ENCODE measurements at places on chromosomes 2 and 18.

DNA sequence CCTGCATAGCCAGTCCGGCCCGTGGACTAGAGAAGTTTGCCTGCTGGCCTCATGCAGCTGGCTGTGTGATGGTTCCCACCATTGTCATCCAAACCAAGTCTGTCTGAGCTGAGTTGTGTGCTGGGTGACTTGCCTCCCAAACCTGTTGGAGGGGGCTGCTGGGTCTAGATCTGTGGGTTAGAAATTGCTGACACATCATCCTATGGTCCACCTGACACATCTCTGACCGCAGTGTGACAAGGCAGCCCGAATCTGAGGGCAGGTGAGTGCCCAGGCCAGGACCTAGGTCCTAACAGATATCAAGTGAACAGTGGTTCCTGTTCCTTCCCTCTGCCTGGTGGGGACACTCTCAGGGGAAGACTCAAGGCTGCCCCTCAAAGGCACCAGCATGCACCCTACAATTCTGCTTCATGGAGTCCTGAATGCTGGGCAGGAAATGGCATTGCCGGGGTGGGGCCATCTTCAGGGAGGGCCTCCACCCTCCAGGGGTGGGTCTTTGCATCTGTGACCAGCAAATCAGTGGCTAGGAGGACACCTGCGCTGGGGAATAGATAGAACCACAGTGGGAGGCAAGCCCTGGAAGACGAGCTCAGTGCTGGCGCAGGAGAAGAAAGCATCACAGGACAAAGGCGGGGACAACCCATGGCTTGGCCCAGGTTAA lies 117.9 kb upstream of the ID2 start:
- no peak for DNase-seq

- no peak for DNase-seq
Measured at GRCh38 chr18:10148189-10148929, 234.5 kb downstream of the VAPA start.

- no peak for DNase-seq
Measured at GRCh38 chr2:210546424-210547208, 9.8 kb upstream of the CPS1 start.

- no peak for DNase-seq
Measured at GRCh38 chr2:120396861-120397811, 51.2 kb downstream of the INHBB start.

DNA sequence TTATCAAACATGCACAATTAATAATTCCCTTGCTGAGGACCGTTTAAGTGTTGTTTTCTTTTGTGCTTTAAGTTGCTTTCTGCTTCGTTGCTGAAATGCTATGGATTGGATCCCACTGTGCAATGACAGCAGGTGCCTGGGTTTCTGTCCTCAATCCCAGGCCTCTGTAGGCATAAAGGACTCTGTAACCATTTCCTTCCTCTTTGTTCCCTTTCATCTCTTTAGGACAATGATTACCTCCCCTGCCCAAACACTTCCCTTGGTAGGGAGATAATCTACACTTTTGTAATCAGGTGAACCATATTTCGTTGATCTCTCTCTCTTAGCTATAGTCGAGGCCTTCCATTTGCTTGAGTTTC lies 58.6 kb upstream of the LYPD6B start:
- DNase-seq: no peak

DNA sequence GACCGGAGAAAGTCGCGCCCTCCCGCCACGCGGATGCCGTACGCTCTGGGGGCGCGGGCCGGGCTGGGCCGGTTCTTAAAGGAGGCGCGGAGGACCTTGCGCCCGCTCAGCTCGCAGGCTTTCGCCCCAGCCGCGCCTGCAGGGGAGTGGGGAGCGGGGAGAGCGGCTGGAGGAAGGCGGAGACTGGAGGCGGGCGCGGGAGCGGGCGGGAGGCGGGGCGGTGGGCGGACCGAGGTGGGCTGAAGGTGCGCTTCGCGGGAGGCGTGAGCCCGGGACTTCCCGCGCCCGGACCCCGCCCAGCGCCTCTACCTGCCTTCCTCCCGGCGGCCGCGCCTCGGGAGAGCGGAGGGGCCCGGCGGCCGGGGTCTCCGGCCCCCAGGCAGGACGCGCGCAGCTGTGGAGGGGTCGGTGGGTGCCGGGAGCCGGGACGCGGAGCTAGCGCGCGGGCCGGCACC lies at the start of gene ADRA2B:
Gene ADRA2B (minus strand): TSS at position 148 of the 455 bp plus-strand sequence. CDS start 422 bp downstream, outside the sequence.
- no peak for DNase-seq

DNA sequence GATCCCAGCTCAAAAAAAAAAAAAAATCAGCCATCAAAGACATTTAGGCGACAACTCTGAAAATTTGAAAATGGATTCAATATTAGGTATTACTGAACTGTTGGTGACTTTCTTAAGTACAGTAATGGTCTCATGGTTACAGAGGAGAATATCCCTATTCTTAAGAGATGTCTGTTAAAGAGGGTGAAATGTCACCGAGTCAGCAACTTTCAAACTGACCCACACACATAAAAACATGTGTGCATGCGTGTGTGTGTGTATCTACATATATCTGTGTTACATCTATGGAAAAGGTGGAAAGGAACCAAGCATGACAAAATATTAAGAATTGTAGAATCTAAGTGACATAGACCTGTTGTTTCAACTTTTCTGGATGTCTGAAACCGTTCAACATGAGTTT lies 41.6 kb upstream of the GLI2 start:
- no peak for DNase-seq

- no peak for DNase-seq
Measured at GRCh38 chr2:222976521-222977061, 75.4 kb upstream of the KCNE4 start.

DNA sequence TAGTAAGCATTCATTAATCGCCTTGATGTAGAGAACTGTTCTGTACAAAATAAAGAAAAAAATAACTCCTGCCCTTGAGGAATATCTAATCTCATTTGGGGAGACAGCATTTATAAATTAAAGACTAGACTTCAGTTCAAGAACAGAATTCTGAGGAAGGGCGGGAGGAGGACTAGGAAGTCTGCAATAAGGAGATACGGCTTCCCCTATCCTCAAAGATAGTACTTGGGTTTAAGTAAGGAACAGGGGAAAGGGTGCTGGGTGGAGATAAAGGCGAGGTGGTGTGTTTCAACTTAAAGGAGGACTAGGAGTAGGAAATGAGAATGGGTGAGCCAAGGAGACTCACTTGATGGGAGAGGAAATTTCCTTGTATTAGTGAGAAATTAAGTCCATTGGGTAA lies 121.9 kb upstream of the MSTN start:
- no peak for DNase-seq

- no peak for DNase-seq
Measured at GRCh38 chr2:56753182-56753581, 569.4 kb downstream of the CCDC85A start.

- DNase-seq: no peak
Measured at GRCh38 chr2:146123256-146123655, 1603.3 kb upstream of the ZEB2 start.

DNA sequence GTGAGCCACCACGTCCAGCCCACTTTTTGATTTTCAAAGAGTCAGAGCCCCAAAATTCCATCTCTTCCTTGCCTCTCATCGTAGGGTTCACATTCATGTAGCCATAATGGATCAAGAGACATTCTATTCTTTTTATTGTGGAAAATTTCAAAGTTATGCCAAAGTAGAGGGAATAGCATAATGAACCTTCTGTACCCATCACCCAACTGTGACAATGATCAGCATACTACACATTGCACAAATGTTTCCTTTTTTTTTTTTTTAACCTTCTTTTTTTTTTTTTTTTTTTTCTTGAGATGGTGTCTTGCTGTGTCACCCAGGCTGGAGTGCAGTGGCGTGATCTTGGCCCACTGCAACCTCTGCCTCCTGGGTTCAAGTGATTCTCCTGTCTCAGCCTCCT lies 162.4 kb downstream of the EML6 start:
- no peak for DNase-seq

DNA sequence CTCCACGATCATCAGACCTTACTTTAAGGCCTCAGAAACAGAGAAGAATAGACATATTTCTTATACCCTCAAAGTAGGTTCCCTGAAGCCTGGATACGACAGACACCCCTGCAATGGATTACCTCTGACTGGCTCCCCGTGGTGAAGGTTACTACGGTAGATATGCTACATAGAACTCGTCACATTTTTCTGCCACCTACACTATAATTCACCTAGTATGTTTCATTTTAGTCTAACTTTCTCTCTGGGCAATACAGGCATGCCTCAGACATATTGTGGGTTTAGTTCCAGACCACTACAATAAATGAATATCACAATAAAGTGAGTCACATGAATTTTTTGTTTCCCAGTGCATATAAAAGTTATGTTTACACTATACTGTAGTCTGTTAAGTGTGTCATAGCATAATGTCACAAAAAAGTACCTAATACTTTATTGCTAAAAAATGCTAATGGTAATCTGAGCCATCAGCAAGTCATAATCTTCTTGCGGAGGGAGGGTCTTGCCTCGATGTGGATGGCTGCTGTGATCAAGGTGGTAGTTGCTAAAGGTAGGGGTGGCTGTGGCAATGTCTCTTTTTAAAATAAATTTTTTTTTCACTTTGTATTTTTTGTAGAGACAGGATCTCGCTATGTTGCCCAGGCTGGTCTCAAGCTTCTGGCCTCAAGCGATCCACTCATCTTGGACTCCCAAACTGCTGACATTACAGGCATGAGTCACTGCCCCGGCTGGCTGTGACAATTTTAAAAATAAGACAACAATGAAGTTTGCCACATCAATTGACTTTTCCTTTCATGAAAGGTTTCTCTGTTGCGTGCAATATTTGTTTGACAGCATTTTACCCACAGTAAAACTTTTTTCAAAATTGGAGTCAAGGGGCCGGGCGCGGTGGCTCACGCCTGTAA lies 64.6 kb downstream of the TGIF1 start:
- DNase-seq: no peak

DNA sequence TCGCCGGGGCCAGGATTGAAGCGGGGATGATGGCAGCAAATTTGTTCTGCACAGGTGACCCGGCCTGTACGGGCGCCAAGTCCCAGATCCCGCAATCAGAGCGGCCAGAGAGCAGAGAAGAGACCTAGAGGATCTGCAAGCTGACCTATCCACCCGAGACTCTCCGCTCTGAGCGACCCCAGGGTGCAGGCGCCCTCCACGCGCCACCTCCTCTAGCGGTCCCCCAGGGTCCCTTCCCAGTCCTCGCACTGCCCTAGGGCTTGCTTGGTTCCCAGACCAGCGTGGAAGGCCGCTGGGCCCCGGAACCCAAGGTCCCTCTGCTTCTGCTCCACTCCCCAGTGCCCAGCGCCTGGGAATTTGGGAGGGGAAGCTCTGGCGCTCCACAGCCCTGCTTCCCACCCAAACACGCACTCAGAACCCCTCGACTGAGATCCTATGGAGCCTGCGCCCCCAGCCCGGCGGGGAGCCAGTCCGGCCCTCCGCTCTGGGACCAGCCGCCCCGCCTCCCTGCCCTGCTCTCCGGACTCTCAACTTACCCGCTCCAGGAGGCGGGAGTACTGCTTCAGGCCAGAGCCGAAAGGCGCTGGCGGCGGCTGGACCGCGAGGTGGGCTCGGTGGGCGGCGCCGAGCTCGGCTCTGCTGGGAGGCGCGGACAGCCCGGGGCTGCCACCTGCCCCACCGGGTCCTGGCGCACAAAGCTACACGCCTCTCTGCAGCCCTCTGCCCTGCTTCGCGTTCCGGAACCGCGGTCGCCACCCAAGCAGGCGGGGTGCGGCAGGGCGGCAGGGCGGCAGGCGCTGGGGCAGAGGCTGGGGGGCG lies 3.0 kb upstream of the SIX3 start:
- no peak for DNase-seq

DNA sequence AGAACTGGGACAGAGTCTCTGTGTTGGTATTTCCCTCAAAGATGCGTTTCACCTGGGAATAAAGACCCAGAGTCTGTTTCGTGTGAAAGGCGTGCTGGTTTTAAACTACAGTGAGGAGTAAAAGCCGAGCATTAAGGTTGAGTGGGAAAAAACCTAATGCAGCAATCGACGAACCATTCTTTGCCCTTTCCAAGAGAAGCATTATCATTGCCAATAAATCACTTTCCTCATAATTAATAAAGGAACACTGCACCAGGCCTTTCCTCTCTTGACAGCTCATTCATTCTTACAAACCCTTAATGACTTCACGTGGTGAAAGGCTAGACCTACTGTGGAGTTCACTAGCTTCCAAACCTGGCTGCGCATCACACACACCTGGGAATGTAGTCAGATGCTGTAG lies 896 bp upstream of the SLC8A1 start:
- no peak for DNase-seq

- no peak for DNase-seq
Measured at GRCh38 chr2:231288590-231288989, 90.2 kb downstream of the ARMC9 start.

DNA sequence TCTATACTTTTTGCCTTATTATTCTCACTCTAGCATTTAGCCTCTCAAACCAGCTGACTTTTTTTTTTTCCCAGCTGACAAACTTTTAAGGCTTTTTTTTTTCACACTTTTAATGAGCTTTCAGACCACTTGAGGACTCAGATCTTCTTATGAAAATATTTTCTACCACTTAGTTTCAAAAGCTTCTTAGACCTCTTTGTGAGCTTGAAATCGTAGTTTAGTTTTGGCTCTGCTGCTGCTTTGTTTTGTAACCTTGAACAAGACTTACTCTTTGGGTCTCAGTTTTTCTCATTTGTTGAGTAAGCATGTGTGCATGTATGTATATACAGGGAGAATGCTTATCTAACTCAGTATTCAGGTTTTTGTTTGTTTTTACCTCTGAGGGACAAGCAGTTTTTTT lies 3.5 kb downstream of the NBEAL1 start:
- DNase-seq: no peak

DNA sequence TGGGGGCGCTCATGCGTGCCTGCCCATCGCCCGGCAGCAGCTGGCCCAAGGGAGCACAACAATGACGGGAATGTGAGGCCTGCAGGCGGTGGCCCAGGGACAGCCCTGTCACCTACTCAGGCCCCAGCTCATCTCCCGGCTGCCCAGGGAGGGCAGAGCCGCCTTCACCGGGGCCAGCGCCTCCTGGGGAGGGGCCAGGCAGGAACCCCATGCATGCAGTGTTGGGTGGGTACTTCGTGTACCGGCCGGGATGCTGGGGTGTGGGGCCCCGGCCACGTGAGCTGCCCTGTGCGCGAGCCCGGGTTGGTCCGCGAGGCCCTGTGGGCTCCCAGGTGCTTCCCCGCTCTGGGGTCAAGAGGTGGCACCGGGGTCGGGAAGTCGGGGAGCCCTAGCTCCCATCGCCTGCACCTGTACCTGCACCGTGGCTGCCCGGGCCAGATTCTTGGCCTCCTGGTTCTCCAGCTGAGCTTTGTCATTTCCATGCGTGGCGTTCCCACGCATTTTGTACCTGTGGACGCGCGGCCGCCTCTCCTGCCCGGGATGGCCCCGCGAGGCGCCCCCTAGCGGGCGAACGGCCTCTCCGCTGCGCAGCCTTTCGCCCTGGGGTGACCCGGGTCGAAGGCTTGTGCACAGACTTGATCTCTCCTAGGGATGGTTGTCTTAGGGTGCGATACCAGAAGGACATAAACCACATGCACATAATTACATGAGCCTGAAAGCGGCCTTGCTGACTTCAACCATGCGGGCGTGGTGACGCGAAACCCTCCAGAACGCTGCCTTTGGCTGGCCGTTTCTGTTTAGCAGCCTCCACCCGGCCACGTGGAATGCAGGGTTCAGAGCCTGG lies 950 bp downstream of the KLHL30 start:
- DNase-seq: no peak

DNA sequence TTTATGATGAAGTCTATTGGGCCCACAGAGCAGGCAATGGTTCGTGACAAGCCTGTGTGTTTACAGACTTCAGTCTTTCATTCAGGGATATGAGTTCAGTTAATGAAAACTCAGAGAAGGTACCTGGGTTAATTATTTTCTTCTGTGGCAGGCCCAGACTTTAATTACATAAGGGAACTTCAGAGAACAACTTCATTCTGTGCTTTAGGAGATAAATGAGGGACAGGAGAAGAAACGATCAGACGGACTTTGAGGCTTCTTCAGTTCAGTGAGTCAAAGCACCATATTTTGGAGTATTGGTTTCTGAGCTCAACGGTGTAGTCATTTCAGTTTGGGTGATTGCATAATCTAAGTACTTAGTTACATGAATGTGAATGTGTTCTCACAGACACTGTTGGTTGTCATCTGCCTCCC lies 203.0 kb upstream of the KCNJ3 start:
- DNase-seq: no peak
